ENCODE measurements at places on chromosomes 1 and 21.

GRCh38 chr1:172144445-172145061 is 275.9 kb upstream of the C1orf105 start:
- no peak for DNase-seq

- DNase-seq = no peak
These were observed 161.5 kb upstream of the C1orf174 start for GRCh38 chr1:4061521-4062031.

DNA sequence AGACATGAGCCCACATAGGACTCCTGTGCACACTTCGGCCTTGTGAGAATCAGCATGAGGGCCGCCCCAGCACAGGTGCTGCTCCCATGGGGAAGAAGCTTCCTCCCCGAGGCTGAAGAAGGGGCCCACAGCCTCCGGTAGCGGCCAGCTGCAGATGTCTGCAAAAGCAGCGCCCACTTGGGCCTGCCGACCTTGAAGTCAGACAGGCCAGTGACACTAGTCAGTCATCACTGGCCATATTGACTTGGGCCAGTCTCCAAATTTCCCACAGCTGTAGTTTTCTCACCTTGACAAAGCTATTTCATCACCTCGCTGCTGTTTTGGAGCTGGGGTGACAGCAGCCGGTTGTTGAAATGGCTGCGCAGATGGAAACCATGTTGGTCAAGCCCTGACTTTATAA is 83.0 kb downstream of the RIPK4 start:
- DNase-seq = no peak

DNA sequence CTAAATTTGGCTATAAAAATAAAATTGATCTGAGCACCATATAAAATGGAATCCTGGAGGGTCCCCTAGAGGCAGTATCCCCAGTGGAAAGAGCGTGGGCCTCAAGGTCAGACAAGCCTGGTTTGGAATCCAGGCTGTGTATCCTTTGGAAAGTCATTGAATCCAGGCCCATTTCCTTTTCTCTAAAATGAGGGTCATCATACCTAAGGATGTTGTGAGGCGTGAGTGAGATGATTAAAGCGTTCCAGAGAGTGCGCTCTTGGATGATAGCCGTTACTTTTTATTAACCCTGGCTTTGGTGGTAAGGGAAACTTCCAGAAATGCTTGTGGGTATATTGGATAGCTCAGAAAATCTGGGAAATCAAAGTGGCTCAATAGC is 683 bp upstream of the ZNF436 start:
- peak; percentile 15 for DNase-seq

DNA sequence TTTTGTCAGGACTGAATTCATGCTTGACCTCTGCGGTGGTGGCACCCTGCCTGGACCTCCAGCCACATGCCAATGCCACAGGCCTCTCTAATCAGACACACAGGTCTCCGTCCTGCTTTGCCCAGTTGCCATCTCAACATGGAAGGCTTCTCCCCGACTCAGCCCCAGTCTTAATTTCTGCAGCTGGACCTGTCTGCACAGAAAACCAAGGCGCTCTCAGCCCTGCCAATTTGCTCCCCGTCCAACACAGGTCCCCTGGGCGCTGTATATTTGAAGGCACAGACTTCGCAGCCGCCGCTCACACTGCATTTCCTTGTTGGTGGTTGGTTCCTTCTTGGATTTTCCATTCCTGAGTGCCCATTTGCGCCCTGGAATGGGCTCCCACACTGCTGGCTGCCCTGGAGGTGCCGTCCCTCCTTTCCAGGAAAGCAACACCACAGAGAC is 28.0 kb upstream of the PLEKHG5 start:
- no peak for DNase-seq

DNA sequence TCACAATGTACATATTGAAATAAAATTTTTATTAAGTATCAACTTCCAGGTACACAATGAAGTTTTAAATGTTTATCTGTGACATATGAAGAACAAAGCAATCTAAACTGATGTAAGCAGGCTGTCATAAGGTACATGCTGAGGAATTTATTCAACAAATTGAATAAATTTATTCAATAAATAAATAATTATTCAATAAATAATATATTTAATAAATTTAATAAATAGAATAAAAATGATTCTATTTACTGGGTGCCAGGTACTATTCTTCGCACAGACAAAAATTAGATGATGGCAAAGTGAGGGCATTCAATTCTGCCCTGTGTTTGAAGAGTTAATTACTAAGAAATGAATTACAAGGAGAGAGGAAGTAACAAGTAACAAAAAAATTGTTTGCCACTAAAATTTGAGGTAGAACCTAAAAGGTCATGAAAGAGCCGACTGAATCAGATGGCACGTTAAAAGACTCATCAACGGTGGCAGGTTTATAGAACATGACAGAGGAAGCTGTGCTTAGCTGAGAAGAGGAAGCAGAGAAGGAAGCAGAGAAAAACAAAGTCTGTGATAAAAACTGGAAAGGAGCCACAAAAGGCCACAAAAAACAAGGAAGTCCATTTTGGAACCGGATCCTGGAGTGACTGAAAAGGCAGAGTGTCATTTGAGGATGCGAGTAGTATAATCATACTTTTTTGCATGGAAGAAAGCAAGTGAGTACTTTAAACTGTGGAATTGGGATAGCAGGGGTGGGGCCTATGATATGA is 2.2 kb upstream of the USP24 start:
- no peak for DNase-seq

GRCh38 chr21:34148826-34149558 is 75.6 kb downstream of the MRPS6 start:
- peak; percentile 87 for DNase-seq

DNA sequence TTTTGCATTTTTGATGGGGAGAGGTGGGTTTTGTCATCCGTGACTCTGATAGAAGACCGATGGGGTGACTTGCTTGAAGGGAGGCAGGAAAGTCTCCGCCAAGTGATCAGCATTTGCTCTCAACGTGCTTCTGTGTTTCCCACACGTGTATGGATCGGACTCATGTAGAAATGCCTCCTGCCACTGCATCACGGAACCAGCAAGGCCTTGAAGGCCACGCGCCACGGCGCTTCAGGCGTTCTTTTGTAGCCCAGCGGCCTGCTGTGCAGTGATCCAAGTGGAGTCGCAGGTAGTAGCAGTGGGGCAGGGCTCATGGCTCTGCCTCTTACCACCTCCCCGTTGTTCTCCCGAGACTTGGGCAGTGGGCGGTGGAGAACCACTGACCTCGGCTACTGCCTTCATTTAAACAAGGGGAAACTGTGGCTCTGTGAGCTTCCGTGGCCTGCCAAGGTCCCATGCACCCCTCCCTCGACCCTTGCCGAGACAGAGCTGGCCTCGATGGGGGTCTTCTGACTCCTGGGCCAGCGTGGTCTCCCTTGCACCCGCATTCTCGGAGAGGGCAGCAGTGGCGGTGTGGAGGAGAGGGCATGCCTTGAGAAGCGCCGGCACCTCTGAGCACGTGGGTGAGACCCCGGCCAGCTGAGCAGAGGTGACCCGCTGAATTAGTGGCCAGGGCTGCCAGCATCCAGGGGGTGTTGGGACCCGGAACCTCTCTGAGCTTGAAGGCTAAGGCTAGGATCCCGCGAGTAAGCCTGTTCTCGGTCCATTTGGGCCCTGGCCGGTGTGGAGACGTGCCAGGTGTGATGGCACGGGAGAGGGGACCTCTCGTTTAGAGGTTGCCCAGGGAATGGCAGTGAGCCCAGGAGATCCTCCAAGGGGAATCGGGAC is 46.1 kb upstream of the ABCG1 start:
- no peak for DNase-seq

GRCh38 chr1:115165776-115166175 is 76.5 kb upstream of the TSPAN2 start:
- no peak for DNase-seq

- DNase-seq = peak; percentile 76
These were observed 200.8 kb downstream of the RASAL2 start for GRCh38 chr1:178294654-178295053.

DNA sequence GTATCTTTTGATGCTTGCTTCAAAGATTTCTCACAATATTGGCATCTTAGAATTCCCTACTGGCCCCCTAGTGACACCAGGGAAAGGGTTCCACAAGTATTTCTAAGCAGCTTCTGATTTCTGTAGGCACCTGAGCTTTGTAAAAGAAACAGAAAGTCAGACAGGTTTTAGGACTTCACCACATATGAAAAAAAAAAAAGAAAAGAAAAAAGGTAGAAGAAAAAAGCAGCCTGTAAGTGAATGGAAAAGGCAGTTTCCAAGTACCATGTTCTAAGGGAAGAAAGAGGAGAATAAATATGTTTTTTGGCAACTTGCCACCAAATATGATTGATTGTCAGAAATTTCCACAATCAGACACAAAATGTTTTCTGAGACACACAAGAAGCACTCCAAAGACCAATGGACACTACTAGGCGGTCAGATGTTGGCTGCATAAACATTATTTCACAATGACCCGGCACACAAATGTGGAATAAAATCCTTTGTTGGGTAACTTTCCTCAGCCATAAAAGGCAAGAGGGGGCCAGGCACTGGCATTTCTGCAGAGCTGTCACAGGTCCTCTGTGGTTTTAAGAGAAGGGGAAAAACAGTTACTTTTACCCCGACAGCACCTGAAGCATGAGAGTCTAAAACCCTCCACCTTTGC is 12.7 kb upstream of the CPLANE2 start:
- DNase-seq = no peak

GRCh38 chr1:9591669-9592509 is 3.2 kb downstream of the TMEM201 start:
- DNase-seq = no peak

- DNase-seq = no peak
These were observed 147.0 kb downstream of the TNFSF18 start for GRCh38 chr1:172903581-172904220.

- no peak for DNase-seq
These were observed 3.7 kb upstream of the DPT start for GRCh38 chr1:168732736-168733135.

DNA sequence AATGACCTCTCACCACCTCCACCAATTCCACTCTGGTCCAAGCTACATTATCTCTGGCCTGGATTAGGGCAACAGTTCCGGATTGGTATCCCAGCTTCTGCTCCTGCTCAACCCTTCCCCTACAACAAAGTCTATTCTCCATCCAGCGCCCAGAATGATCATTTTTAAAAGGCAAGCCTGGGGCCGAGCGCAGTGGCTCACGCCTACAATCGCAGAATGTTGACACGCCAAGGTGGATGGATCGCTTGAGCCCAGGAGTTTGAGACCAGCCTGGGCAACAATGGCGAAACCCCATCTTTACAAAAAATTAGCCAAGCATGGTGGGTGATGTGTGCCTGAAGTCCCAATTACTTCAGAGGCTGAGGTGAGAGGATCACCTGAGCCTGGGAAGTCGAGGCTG is 2.2 kb downstream of the LYST start:
- DNase-seq = no peak

DNA sequence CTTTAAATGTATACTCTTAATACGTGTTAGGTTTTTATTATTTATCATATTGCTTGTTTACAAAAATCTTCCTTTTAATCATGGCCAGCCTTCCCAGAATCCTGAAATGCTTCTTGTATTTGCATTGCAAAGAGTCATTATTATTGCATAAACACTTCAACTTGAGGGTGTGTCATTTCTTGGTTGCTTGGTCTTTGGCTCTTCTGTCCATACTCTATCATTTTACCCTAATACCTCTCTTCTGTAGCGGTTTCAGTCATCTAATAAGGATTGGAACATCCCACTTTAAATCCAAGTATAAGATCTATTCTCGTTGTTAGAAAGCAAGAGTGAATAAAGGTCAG is 200.6 kb upstream of the CACYBP start:
- DNase-seq = no peak

- no peak for DNase-seq
These were observed 178.1 kb downstream of the AK5 start for GRCh38 chr1:77459881-77460280.

DNA sequence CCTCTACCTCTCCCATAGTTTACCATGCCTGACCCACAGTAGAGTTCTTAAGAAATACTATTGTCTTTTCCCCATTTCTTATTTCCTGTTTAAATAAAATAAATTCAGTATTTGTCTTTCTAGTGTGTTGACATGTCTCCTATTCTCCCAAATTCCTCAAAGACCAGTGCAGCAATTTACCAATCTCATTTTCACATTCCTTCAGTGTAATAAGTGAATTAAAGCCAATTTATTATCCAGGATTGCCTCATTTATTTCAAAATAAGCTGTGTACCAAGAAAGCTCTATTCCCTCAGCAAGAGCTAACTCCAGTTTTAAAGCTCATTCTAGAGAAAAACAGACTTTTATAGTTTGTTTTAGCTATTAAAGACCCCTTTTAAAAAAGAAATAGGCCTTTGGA is 49.9 kb downstream of the DISC1 start:
- no peak for DNase-seq

- no peak for DNase-seq
These were observed 4.2 kb downstream of the SPATA21 start for GRCh38 chr1:16433030-16433429.

GRCh38 chr1:80155371-80155770 is 1148.8 kb upstream of the ADGRL4 start:
- DNase-seq = peak; percentile 6

DNA sequence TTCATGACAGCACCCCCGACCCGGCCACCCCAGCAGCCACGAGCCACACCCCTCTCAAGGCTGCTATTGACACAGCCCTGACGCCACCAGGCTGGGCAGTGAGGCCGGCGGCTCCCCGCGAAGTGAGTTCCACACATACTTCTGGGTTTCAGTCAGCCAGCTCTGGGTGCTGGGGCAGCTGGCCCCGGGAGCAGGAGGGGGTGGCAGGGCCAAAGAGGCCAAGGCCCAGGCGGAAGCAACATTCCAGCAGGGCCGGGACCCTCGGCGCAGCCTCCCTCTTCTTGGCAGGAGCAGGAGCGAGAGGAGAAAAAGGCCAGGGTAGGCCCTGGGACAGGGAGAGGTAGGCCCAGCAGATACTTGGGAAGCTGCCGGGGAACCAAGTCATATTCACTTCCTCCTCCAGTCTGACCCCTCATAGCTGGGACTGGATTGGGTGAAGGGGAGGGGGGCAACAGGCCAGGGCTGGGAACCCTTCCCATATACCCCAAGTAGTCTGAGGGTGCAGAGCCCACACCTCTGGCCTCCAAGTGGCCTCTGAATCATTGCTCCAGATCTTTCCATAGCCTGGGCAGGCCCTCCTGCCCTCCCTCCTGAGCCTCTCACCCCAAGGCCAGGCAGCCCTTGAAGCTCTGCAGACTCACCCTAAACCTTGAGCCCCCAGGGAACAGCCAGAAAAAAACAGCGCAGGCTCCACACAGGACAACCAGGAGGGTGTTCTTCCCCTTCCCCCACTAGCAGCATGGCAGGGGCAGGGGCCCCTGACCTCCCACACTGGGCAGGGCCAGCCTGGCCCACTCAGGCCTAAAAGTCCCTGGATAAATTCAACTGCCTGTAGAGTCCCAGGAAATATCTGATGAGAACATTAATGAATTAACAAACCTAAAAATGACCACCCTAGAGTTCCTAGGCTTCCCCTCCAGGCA is 5.7 kb downstream of the HSPG2 start:
- no peak for DNase-seq

GRCh38 chr1:163174524-163175437 is 27.9 kb downstream of the RGS5 start:
- peak; percentile 76 for DNase-seq

All from HAP-1 (cell line).